ENCODE measurements at places on chromosomes 1 and 21. TPM values are rescaled to one million over a fixed set of nuclear protein-coding genes. Genes with fewer than 3 reads are reported as not detected.

DNA sequence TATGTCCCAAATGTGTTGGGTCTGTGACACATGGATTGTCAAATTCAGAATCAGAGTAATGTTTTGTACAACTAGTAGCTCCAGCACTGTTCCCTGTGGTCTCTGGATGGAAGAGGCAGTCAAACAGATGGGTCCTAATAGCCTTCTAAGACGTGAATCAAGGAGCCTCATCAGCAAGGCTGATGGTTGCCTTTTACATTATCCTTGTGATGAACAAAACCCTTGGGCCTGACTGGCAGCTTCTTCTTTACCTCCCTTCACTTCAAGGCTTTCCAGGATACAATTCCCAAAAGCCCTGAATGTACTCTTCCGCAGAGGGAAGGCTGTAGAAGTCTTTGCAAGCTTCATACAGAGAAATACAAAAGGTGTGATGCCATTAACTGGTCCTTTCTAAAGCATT, 633.3 kb downstream of the USP25 start:
- DNase-seq = no peak
- peaks cover 6% of the 10 kb centered on the region for H3K4me1 ChIP-seq
- H3K27me3 ChIP-seq = no peaks in the 10 kb centered on the region
- no peak overlapping the region for H3K4me3 ChIP-seq

DNA sequence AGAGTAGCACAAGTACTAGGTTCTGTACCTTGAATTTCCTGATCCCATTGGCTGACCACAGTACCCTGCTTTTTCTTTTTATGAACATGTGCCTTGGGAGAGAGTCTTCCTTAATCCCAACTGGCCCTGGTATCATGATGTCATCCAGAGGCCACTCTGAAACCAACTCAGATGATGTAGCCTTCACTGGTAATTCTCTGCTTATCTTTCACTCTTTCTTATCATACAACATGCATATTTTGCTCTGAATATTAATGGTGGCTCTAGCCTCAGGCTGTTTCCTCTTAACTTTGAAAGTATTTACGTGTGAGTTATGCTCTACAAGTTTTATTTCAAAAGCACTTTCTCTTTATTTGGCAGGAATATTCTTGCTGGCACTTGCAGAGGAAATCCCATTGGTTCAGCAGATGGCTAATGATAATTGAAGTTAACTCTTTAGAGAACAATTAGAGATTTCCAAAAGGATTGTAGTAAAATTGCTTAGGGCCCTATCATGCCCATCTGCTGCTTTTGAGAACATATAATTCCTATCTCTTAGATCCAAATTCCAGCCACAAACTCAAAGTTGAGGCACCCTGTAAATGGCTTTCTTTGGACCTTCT, 86.1 kb downstream of the PTGER3 start:
- H3K27me3 ChIP-seq = peaks cover 13% of the 10 kb centered on the region
- no peaks in the 10 kb centered on the region for H3K4me1 ChIP-seq
- no peak overlapping the region for H3K27ac ChIP-seq
- H3K4me3 ChIP-seq = no peak overlapping the region

DNA sequence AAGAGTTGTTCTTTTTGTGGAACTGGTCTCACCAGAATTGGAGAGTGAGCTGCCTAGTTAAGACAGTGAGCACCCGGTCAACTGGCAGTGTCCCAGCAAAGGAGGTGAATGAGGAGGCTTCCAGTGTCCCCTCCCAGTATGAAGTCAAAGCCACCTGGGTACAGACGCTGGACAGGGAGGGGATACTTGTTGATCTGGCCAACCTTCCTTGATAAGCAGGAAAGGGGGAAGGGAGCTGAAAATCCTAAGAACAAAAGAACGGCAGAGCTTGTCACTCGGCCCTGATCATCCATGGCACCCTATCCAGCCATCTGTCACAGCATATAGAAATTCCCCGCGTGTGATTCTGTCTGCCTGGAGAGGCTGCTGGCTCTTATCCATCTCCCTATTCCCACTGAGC, 91.5 kb downstream of the SSBP3 start:
- peaks cover 70% of the 10 kb centered on the region for H3K4me1 ChIP-seq
- H3K36me3 ChIP-seq = peaks cover 4% of the 10 kb centered on the region
- no peak overlapping the region for H3K4me3 ChIP-seq

DNA sequence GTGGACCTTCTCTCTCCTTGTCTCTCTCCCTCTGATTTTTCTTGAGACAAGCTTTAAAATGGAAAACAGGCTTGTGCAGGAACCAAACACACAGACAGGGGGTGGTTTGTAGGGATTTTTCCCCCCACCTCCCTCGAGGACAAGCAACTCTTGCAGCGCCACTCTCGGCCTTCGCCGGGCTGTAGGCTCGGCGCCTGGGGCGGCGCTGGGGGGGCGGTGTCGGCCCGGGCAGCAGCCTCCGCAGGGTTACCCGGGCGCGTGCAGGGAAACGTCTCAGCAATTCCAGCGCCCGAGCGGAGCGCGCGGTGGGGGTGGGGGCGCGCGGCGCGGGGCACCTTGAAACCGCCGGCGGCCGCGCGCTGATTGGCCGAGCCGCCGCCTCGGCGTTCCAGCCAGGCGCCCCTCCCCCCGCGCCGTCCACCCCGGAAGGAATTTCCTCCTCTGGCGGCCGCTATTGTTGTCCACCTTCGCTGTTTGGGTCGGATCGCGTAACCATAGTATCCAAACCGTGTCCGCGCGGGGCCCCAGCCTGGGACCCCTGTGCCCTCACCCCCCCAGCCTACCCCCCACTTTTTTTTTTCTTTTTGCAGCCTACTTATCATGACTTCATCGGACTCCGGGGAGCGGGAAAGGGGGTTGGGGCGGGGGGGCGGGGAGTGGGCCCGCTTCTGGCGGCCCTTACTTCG, 59.8 kb upstream of the ACOT11 start:
- peak overlapping the region; percentile 99 for H3K27ac ChIP-seq
- H3K4me3 ChIP-seq = peak overlapping the region; percentile 97
- H3K36me3 ChIP-seq = no peaks in the 10 kb centered on the region
- H3K27me3 ChIP-seq = peaks cover 17% of the 10 kb centered on the region
- peak; percentile 92 for DNase-seq
- H3K4me1 ChIP-seq = peaks cover 58% of the 10 kb centered on the region

DNA sequence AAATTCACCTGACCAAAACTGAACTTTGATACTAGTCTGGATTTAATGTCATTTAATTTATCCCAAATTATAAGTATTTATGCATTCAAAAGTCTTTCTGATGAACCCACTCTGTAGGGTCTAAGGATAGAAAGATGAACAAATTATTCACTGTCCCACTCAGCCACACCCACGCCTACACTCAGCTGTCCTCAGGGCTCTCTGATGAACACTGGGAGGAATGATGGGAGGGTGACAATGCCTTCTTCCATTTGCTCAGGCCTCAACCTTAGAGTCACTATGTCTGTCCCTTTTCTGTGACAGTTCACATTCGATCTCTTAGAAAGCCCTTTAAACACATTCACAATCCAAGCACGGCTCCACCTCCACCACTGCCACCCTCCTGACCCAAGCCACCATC, 41.8 kb downstream of the KCNJ6 start:
- H3K27me3 ChIP-seq = no peaks in the 10 kb centered on the region
- DNase-seq = no peak
- H3K27ac ChIP-seq = no peak overlapping the region
- H3K4me3 ChIP-seq = no peak overlapping the region
- H3K36me3 ChIP-seq = no peaks in the 10 kb centered on the region
- H3K4me1 ChIP-seq = no peaks in the 10 kb centered on the region

- no peaks in the 10 kb centered on the region for H3K27me3 ChIP-seq
- H3K36me3 ChIP-seq = peaks cover 6% of the 10 kb centered on the region
- peak overlapping the region; percentile 90 for H3K27ac ChIP-seq
- H3K4me1 ChIP-seq = peaks cover 62% of the 10 kb centered on the region
Observed at GRCh38 chr1:91768786-91769725, 116.9 kb downstream of the TGFBR3 start.

Gene SPATA46
- not detected for total RNA-seq

GRCh38 chr1:59597420-59598119, 217.2 kb upstream of the HOOK1 start:
- no peak for DNase-seq
- no peak overlapping the region for H3K4me3 ChIP-seq
- H3K27ac ChIP-seq = no peak overlapping the region
- H3K4me1 ChIP-seq = peaks cover 21% of the 10 kb centered on the region
- H3K27me3 ChIP-seq = no peaks in the 10 kb centered on the region
- H3K36me3 ChIP-seq = no peaks in the 10 kb centered on the region

Gene AADACL4
- not detected for total RNA-seq

- no peaks in the 10 kb centered on the region for H3K4me1 ChIP-seq
- no peaks in the 10 kb centered on the region for H3K27me3 ChIP-seq
- no peak for DNase-seq
Observed at GRCh38 chr1:61597601-61598000, 127.3 kb downstream of the TM2D1 start.

DNA sequence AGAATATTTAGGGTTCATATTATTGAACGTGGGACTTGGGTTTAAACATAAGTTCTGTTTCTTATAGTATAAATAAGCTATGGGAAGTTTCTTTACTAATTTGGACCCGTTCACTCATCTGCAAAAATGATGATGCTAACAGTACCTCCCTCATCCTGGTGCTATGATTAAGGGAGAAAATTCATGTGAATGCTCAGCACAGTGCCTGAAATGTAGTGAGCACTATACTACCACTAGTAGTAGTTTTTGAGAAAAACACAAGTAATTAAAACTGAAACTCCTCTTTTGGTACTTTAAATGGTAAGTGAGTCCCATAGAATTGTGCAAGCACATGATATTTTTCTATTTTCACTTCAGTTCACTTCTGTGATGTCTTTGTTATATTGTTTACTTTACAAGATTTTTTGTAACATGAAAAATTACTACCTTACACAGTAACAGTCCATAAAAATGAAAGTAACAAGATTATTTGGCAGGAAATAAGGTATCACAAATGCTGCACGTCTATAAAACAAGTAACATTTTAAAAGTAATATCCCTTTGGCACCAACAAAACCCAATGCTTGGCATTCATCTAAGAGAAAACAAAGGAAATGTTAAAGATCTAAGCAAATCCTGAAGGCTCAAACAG, 11.3 kb upstream of the PTPRC start:
- H3K27ac ChIP-seq = no peak overlapping the region
- H3K27me3 ChIP-seq = no peaks in the 10 kb centered on the region
- H3K4me3 ChIP-seq = no peak overlapping the region
- no peaks in the 10 kb centered on the region for H3K4me1 ChIP-seq

DNA sequence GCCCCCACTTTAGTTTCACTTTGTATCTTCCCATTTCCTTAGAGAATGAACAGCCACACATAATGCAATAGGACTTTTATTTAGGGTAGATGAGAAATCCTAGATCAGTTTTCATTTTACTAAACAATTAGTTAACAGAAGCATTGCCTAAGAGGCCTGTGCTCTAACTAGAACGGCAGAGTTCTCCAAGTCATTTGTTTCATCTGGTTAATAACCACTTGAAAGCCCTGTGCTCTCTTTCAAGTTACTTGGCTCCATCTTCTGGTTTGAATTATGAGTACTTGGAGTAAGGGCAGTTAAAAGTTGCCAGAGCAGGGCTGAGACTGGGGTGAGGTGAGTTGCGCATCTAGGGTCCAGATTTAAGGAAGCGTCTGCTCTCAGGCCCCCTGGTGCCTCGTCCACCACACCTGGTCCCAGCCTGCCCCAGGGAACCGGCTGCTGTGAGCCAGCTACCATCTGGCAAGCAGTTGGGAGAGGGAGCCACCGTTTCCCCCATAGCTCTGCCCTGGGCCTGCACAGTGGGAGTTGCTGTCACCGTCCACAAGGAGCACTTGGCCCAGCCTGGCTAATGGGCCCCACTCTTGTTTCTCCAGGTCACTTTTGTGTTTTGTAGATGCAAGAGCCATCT, 18.1 kb upstream of the SLC44A3 start:
- H3K27ac ChIP-seq = peak overlapping the region; percentile 85
- H3K4me3 ChIP-seq = peak overlapping the region; percentile 65
- no peaks in the 10 kb centered on the region for H3K27me3 ChIP-seq
- peak; percentile 27 for DNase-seq
- no peaks in the 10 kb centered on the region for H3K36me3 ChIP-seq

DNA sequence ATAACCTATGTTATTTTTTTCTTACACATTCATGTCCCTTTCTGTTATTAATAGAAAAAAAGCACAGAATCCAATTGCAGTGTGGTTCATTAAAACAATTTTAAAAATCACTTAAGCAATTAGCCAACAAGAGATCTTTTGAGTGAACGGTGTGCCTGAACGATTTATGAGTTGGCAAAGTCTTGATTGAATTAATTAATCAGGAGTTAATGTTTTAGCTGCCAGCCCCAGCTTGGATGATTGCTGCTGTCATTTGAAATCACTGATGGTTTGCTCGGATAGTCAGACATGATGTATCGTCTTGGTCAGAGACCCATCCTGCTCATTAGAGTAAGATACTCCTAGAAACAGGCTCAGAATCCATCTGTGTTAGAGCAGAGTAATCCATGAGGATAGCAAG, 158.3 kb upstream of the GALNT2 start:
- H3K4me1 ChIP-seq = no peaks in the 10 kb centered on the region
- H3K27me3 ChIP-seq = peaks cover 13% of the 10 kb centered on the region
- H3K4me3 ChIP-seq = no peak overlapping the region
- no peaks in the 10 kb centered on the region for H3K36me3 ChIP-seq
- DNase-seq = no peak

All from neural crest cell (in vitro differentiated cells).